EL (cell line): ENCODE measurements at places on chromosomes 11 and 22.
A peak's percentile ranks its signal among the peaks of the same experiment; 100 is the strongest.

- peak; percentile 69 for DNase-seq
Observed at GRCh38 chr11:96254087-96254486, 88.9 kb downstream of the MAML2 start.

GRCh38 chr22:49756676-49757075, 71.0 kb downstream of the BRD1 start:
- no peak for DNase-seq

GRCh38 chr11:75000975-75001354, 12.2 kb downstream of the NEU3 start:
- DNase-seq = no peak

DNA sequence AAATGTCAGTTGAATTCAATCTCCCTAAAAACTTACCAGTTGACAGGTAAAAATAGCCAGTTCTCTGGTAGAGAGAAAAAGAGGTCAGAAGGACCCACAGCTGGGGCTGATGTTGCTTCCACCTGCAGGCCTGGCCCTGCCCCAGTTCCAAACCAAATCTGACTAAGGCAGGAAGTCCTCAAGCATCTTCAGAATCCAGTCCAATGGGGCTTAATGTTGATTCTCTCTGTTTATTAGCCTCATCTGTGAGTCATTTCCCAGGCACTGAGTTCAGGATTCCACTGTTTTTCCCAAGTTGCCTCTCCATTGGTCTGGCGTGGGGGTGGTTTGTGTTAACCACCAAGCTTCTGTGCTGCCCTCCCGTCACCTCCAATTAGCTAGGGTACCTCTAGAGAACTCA, 601.8 kb downstream of the INSC start:
- DNase-seq = peak; percentile 58

GRCh38 chr11:3169255-3170043, 4.3 kb upstream of the OSBPL5 start:
- DNase-seq = peak; percentile 79

DNA sequence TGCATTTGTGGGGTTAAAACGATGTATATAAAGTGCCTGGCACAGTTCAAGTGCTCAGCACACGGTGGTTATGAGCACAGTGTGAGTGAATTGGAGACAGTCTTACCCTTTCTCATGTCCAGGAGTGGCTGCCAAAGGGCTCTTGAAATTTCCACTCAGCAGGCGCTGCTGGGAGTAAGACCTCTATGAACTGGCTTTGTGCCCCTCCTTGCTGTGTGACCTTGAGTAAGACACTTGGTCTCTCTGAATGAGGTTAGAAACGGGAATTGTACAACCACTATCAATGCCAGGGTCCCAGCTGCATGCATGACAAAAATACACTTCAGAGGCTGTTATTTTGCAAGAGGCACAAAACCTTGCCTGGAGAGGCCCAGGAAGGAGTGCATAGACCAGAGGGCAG, 86.6 kb downstream of the TSPAN18 start:
- DNase-seq = no peak

GRCh38 chr22:38034884-38035529, 22.2 kb upstream of the PICK1 start:
- no peak for DNase-seq

- no peak for DNase-seq
Observed at GRCh38 chr11:81959341-81959740, 774.3 kb downstream of the FAM181B start.

GRCh38 chr11:60868682-60869450, 1.5 kb downstream of the ZP1 start:
- no peak for DNase-seq

DNA sequence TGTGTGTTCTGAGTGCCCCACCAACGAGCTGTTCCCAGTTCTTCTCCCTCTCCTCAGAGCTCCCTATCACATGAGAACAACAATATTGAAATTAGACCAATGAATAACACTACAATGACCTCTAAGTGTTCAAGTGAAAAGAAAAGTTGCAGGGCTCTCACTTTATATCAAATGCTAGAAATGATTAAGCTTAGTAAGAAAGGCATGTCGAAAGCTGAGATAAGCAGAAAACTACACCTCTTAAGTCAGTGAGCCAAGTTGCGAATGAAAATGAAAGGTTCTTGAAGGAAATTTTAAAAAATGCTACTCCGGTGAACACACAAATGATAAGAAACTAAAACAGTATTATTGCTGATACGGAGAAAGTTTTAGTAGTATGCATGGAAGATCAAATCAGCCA, 199.8 kb downstream of the GUCY1A2 start:
- no peak for DNase-seq

- no peak for DNase-seq
Observed at GRCh38 chr11:30697032-30697431, 110.9 kb upstream of the MPPED2 start.

DNA sequence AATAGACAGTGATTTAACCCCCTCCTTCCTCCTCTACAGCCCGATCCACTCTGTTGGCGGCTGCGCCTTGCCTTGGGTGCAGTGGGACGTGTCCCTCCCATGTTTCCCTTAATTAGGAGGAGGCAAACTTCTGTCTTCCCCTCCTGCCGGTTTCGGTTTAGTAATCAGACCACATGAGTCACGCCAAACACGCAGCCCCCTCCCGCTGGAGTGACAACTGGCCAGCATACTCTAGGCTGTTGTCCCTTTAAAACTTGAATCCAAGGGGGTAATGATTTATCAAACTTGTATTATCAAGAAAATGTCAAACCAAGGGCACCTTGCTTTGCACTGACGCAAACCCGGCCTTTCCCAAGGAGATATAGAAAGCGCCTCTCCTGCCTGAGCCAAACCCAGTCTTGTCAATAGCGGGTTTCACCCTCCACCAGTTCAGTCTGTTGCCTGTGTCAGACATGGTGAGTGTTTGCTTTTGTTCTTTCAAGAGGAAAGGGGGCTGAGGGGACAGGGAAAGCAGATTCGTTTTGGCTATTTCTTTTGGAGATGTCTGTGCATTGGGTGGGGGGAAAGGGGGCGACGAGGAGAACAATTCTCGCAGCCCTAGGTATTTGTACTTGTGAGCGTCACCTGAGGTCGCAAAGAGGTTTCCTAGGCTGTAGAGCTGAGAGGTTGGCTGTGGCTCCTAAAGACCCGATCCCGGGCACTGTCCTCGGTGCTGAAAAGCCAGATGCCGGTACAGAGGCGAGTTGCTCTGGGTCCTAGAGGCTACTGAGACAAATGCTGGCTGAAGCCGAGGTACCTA, at the start of gene SLC6A5:
SLC6A5 (plus strand) TSS at position 388 of the 799 bp plus-strand sequence; CDS start at position 453, 65 bp downstream.
- DNase-seq = peak; percentile 26

DNA sequence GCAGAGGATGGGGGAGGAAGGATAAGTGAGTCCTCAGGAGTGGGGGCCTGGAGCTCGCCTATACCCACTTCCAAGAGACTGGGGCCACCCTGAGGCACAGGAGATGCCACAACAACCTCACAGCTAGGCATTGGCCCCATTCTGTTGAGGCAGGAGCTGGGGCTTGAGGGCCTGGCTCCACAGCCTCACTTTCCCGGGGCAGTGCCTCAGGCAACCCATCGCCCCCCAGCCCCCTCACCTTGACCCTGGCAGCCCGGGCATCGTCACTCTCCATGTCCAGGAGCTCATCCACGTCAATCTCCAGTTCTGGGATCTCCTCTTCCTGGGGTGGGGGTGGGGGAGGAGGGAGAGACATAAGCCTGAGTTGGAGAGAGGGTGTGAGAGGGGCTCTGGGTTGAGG, 1.8 kb downstream of the PPP1R14B start:
- no peak for DNase-seq

DNA sequence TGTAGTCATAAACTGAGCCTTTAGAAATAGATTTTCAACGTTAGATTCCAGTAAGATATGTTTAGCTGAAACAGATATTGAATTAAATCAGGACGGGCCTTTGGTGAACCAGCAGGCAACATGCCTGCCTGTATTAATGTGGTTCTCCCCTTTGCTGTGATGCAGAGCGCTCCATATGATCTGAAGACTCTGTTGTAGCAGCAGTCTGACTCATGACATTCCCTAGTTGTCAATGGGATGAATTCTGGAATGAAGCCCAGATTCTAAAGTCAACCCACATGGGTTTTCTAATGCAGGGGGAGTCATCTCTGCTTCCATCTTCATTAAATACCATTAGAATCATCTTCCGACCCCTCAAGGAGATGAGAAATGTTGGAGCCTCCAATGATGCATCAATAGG, 864.5 kb downstream of the NTM start:
- peak; percentile 75 for DNase-seq
